SJSA1 (cell line): ENCODE measurements at places on chromosomes 6 and 20. TPM values are rescaled to one million over a fixed set of nuclear protein-coding genes. Genes with fewer than 3 reads are reported as not detected.

SLC22A16 gene
- not detected in 2 replicates for total RNA-seq

RNF217 gene
- total RNA-seq: 14.8 and 16.8 TPM in 2 replicates

EBF4 gene
- total RNA-seq: 4.0 and 4.4 TPM in 2 replicates

PNLDC1 gene
- not detected in 2 replicates for total RNA-seq

LPIN3 gene
- total RNA-seq: not detected in 2 replicates

PRKN gene
- not detected in 2 replicates for total RNA-seq

TPBG gene
- total RNA-seq: 37.7 and 43.8 TPM in 2 replicates

BCAS1 gene
- total RNA-seq: 0.66 and 1.8 TPM in 2 replicates

C6orf141 gene
- total RNA-seq: not detected in 2 replicates

MEI4 gene
- total RNA-seq: not detected in 2 replicates

SNAP91 gene
- total RNA-seq: not detected in 2 replicates

PTPRT gene
- not detected in 2 replicates for total RNA-seq

BMP7 gene
- total RNA-seq: not detected in 2 replicates

TRIM10 gene
- not detected in 2 replicates for total RNA-seq

OR12D3 gene
- not detected in 2 replicates for total RNA-seq

SRSF12 gene
- 0.72 and 2.8 TPM in 2 replicates for total RNA-seq

CST2 gene
- total RNA-seq: not detected in 2 replicates

GABRR1 gene
- not detected in 2 replicates for total RNA-seq
